ENCODE measurements at places on chromosomes 7 and 10.

GRCh38 chr10:96513305-96513697, 425 bp downstream of the TLL2 start:
- no peak for DNase-seq

DNA sequence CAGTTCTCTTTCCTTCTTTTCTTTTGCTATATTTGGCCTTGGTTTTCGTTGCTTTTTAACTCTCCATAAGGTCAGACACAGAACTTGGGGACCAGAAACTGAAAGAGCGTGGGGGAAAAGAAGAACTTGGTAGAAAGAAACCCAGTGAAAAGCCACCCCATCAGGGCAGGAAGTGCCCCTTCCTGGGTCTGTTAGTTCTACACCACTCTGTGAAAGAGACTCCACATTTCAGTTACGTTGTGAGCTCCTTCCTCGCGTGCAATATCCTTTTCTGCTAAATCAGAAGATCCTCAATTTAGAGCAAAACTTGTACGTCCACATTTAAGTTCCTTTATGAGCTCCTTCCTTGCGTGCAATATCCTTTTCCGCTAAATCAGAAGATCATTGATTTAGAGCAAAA, 220.6 kb upstream of the FOXK1 start:
- no peak for DNase-seq

DNA sequence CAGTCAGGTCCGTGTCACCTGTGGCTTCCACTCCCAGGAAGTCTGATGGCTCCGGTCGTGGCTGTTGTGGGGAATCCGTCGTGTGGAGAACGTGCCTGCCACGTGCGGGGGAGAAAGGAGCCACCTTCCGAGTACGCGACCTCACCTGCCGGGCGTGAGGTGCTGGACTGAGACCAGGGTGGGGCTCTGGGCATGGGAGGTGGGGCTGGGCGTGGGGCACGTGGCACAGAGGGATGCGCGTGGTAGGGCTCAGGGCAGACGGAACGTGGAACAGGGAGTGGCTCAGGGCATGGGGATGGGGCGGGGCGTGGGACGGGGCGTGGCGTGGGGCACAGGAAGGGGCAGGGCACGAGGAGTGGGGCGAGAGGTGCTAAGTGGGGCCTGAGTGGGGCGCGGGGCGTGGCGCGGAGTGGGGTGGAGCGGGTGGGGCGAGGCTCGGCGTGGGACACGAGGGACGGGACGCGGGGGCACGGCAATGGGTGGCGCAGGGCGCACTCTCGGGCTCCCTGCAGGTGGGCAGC, 64.8 kb downstream of the C10orf143 start:
- DNase-seq, result no peak

DNA sequence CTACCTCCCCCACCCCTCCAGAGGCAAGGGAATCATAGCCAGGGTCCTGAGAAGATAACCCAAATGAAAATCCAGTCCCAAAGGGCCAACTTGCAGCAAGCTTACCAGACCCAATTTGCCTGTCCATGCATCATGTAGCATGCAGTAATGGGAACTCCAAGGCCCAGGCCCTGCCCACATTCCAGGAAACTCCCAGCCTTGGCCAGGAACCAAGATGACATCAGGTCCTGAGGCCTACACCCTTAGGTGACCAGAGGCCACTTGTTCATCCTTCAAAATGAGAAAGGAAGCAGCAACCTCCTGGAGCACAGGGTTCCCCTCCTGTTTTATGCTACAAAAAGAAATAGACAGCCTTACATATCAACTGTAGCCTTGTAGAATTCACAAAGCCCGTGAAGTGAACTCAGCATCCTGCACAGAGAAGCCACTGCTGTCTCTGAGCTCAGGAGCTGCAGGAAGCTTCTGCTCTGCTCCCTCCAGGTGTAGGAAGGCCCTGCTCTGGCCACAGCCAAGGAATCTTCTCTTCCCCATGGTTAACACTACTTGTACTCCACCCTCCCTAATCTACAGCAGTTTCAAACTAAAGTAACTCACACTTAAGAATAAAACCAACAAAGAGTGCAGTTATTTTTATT, 30.3 kb upstream of the GRB10 start:
- DNase-seq, result no peak

- DNase-seq, result no peak
Measured at GRCh38 chr7:25963733-25964132, 188.3 kb upstream of the NFE2L3 start.

All from HuH-7 (cell line).